ENCODE measurements at places on chromosomes 7 and 10.

DNA sequence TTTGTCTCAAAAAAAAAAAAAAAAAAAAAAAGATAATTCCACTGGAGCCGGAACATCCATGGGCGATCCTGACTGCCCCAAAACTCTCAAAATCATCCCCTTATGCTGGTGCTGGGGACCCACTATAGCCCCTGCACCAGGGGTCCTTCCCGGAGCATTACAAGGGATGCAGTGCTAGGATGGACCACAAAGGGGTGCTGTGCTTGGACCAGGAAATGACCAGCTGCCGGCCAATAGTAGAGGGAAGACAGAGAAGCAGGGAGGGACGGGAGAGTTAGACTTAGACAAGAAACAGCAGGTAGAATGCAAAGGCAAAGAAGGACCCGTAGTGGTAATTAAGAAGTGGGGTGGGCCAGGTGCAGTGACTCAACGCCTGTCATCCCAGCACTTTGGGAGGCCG, 40.5 kb downstream of the RCC1L start:
- DNase-seq: no peak

- no peak for DNase-seq
Observed at GRCh38 chr7:79930604-79931003, 204.0 kb upstream of the GNAI1 start.

DNA sequence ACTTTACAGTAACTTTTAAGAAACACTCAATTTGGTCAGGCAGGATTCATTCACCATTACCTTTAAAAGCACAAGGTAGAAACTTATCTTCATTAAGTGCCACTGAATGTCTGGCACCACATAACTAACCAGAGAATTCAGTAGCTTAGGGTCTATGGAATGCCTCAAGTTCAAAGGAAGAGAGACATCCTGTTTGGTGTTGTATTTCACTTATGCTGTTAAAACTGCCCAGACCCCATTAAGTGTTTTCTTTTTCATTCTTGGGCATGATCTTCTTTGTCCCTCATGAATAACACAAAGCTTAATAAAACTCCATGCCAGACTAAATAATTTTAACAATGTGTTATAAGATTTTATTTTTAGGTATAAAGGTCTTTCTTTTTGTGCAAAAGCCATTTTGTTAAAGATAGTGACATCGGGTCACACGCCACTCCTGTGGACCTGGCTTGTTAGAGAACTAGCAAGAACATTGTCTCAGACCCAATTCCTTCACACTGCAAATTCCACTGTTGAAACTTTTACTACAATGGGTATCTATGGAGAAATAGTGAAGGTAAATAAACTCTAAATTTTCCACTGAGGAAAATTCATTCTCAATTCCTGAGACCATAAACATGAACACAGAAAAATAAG, 221.0 kb downstream of the TWIST1 start:
- no peak for DNase-seq

DNA sequence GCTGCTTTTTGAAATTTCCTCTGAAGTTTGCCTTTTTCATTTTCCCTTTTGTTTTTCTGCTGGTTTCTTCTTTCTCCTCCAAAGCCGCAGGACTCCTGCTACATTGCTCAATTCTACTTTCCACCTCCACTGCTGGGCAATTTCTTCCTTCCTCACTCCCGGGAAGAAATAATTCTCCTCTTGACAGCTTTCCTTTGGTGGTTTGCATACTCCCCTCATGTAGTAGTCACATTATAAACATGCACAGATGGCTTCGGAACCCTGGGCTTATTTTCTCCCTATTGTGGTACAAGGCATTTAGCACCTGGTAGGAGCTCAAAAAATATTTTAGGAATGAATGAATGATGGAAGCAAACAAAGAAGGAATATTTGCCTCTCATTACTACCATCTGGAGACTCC, 977.2 kb downstream of the LRMDA start:
- DNase-seq: no peak

DNA sequence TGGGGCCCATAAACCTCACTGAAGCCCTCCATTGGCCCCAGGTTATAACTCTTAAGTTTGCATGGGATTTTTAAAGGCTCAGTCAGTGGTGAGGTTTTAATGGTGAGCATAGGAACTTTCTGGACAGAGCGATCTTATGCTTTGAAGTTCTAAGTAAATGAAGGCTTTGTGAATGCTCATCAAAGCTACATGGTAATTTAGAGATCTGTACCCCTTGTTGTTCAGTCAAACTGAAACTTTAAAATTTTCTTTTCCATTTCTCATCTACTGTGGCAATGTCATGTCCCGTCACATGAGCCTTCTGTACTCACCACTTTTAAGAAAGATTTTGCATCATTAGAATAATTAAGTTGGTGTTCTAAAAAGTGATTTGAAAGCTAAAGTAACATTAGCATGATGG, 39.9 kb downstream of the CHN2 start:
- no peak for DNase-seq

DNA sequence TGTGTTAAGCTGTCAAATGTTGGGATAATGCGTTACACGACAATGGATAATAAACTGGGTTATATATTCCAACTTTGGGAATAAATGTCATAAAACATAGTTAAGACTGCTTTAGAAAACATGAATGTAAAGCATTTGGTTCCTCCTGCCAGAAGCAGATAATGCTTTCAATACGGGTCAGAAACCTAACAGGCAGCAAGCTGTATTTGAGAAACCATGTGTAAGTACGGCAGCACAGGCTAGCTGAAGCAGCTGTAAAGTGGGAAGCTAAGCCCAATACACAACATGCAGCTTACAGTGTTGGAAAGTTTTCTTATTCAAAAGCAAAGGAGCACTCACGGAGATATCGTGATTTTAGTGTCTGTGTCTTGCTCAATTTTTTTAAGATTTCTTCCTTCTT, 46.5 kb downstream of the MALSU1 start:
- no peak for DNase-seq

DNA sequence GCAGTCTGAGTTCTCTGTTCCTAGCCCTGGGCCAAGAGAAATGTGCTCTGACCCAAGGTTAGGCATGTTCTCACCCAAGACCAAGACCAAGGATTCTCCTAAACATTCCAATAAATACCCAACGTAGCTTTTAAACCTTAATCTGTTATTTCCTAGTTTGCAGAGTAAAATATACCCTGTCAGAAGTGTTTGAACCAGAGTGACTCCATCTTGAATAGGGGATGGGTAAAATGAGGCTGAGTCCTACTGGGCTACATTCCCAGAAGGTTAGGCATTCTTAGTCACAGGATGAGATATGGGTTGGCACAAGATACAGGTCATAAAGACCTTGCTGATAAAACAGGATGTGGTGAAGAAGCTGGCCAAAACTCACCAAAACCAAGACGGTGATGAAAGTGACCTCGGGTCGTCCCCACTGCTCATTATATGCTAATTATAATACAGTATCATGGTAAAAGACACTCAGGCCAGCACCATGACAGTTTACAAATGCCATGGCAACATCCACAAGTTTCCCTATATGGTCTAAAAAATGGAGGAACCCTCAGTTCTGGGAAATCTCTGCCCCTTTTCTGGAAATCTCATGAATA, 27.7 kb downstream of the PLXNA4 start:
- DNase-seq: no peak

DNA sequence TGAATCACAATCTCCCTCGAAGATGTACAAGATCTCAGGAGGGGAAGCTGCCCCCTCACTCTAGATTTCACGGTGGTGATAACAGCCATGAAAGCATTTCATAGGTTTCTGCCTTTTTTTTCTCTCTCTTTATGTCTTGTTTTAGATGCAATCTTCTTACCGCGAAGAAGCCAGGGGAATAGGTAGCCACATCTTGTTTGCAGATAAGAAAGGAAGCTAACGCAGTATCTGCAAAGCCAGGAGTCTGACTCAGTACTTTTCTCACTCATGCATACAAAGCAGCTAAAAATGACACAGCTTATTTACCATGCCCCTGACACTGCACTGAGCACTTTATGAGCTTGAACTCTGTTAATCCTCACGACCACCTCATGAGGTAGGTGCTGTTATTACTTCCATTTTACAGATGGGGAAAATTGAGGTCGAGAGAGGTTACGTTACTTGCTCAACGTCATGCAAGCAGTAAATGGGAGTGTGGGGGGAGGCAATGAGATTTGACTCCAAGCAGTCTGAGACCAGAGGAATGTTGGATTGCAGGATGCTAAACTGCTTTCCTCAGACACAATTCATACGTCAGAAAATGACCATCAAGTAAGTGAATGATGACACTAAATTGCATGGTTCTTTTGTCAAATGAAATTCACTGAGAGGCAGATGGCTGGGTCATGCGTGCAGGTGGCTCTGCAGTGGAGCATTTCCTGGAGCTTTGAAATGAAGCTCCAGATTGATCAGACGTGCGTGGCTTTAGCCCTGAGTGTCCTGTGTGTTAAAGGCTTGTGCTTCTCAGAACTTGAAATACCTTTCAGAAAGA, 3.3 kb downstream of the MAP3K8 start:
- DNase-seq: no peak

DNA sequence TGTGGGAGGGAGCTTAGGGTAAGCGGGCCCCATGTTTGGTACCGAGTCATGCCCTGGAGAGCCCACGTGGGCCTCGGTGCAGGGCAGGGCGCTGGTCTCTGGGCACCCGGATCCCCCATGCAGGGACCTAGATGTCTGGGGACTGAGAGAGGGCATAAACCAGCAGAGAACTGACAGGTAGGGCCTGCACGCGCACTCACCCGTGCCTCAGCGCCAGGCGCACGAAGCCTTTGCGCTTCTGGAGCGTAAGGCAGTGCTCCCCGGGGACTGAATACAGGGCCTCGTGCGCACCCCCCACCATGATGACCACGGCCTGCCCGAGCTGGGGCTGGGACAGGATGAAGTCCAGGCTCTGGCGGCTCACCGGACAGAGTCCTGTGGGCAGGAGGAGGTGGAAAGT, 2.8 kb downstream of the MOGAT3 start:
- no peak for DNase-seq
